ENCODE measurements at places on chromosomes 2 and 18.

GRCh38 chr18:42893977-42894376 is 221.5 kb downstream of the RIT2 start:
- no peak for DNase-seq

DNA sequence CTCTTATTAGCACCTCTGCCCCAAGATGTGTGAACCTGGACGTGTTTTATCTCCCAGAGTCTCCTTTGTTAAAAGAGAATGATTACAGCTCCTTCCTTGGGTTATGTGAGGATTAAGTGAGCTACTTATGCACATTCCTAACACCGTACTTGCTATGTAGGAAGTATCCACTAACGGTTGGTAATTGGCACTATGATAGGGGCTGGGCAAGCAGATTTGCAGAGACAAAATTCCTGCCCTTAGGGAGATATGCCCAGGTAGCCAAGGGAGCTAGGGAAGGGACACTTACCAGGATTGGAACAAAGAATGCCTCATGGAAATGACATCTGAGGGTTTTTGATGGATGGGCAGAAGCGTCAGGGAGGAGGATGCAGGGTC is 11.5 kb upstream of the ALPK2 start:
- DNase-seq, result no peak

DNA sequence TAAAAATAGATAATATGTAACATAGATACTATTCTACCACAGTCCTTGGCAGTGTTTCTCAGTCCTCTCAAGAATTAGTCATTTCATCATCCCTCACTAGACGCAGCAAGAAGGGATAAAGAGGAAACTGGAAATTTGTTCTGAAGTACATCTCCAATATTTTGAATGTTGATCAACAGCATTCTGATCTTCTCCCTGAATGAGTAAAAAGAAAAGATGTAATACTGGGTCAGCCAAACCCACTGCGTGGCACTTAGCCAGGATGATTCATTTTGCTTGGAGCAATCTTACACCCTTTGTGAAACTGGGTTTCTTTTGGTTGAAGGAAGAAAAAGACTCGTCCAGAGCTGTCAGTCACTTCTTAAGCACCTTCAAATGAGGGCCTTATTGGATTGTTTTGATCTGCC is 54.1 kb downstream of the TAF1B start:
- no peak for DNase-seq

DNA sequence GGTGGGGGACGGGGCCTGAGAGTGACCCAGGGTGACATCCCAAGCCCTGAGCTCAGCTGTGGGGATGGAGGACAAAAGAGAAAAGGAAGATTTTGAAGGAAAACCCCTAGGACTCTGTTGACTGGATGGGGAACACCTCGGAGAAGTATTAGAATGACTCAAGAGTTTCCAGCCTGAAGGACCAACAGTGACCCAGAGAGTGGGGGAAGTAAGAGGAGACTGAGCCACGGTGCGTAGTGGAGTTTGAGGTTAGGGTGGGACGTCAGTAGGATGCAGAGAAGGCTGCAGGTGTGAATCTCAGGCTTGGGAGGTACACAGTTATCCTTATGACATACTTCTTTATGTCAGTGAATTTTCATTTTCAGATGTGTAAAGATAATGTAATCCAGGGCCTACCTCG is 119.5 kb downstream of the NCK2 start:
- no peak for DNase-seq

GRCh38 chr2:73212098-73212447 is 2.0 kb upstream of the SMYD5 start:
- DNase-seq, result no peak

DNA sequence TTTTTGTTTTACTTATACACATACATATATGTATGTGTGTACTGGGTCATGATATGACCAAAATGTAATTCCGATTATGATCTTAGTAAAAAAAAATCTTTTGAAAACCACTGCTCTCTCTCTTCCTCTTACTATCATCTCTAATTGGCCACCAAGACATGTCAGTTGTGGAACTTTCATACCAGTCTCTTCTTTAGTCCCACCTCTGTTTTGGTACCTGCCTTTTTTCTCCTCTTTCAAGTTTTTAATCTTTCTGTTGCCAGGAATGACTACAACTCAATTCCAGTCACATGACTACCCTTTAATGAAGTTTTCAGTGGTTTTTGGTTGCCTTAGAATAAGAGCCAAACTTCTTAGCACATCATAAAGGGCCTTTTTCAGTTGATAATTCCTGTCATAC is 17.1 kb downstream of the RBM44 start:
- no peak for DNase-seq

- DNase-seq, result no peak
Observed at GRCh38 chr2:237870126-237870525, 10.7 kb downstream of the RAMP1 start.

DNA sequence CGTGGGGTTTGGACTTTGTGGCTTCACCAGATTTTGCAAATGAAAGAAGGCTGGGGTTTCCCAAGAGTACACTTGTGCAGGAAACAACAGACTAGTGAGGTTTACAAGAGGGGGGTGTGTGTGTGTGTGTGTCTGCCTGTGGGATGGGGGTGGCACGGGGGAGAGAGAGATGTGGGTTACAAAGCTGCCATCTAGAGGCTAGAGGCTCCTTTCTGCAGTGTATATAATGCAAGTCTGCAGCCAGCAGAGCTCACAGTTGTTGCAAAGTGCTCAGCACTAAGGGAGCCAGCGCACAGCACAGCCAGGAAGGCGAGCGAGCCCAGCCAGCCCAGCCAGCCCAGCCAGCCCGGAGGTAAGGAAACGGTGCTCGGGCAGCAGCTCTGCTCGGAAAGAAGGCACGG is at the start of gene ACKR3:
Gene ACKR3 (plus strand): TSS at position 253 of the 401 bp plus-strand sequence. CDS start 10,641 bp downstream, outside the sequence.
- DNase-seq, result peak; percentile 87

DNA sequence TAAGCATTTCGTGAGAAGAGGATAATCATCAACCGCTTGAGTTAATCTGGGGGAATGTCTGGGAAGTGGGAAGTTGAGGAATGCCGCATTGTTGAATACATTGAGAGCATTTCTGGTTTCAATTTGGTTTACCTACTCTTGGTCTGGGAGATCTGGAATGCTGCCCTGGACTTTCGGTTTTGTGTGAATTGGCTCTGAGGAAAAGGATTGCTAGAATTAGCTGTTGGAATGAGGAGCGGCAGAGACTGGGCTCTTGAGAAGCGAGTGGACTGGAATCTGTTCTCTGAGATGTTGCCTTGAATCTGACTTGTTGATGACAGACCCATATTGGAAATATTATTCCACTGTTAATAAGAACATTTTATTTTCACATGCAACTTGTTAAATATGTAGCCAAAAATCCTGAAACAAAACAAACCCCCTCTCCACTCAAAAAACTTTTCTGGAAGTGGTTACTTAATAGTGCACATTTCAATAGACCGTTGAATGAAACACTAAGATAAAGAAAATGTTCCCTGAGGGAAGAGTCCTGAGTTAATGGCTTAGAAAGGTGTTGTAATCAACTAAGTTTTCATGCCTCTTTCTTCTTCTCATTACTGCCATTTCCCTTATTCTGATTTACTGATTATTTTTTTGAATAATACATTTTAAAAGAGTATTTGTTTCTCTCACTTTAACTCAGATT is 50.8 kb downstream of the PTPRM start:
- no peak for DNase-seq

- DNase-seq, result no peak
Observed at GRCh38 chr2:7264791-7265190, 347.6 kb downstream of the RNF144A start.

DNA sequence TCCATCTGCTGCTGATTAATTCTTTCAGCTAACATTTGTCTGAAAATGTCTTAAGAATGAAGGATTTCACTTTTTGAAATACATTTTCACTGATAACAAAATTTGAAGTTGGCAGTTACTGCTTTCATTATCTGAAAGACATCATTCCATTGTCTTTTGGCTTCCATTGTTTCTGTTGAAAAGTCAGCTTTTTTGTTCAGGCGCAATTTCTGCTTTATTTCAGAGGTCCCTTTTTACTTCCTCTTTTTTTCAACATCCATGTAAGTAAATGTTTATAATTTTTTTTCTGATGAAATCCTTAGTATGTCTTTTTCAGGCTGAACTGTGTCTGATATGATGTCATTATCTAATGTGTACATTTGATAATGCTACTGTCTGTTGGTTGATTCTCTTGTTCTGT is 184.2 kb downstream of the RND3 start:
- no peak for DNase-seq

GRCh38 chr18:62360805-62361204 is 35.7 kb downstream of the TNFRSF11A start:
- no peak for DNase-seq

DNA sequence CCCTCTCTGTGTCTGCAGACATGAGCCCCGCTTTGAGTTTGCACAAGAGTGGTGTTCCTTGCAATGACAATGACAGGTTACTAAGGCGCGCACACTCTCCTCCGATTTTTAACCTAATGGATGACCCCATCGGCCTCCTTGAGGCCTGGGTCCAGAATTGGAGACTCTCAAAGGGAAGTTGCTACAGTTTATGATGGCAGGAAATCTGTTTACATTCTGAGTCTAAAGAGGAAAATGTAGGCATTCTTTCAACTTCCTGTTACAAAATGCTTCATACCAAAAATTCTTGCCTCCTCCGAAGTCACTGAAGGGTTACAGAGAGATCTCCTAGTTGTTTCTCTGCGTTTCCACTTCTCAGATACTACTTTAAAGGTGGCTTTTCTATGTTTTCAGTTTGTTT is 225.3 kb upstream of the AGAP1 start:
- DNase-seq, result no peak

GRCh38 chr18:21701621-21702020 is 3.0 kb downstream of the ABHD3 start:
- DNase-seq, result no peak

- no peak for DNase-seq
Observed at GRCh38 chr2:113200236-113200635, 26.5 kb downstream of the PSD4 start.

GRCh38 chr2:219918944-219919343 is 291.5 kb downstream of the SLC4A3 start:
- no peak for DNase-seq

Data from CD4-positive, alpha-beta T cell treated with Interleukin-15 for 1 hour (primary cell).